CD4-positive, alpha-beta T cell treated with Interleukin-6 for 4 hours (primary cell): ENCODE measurements at places on chromosomes 4 and X.

DNA sequence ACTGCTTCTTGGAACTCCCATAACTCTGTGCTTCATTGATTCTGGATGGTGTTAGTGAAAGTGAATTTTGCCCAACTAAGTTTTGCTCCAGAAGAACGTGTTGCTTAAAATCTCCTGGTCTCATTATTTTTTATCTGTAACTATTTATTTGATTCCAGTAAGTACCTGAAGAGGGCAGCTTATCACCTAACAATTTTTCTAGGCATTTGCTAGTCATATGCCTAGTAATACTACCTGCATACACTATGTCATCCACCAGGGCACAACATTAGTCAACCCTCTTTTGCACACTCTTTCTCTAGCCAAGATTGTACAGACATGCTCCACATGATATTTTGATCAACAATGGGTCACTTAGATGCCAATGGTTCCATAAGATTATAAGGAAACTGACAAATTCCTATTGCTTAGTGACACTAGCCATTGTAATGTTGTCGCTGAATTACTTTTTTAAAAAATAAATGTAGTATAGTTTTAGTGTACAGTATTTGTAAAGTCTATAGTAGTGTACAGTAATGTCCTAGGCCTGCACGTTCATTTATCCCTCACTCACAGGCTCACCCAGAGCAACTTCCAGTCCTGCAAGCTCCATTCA lies 499.9 kb upstream of the AADAT start:
- no peak for DNase-seq

- DNase-seq = no peak
Observed at GRCh38 chr4:21811565-21811964, 137.0 kb downstream of the KCNIP4 start.

DNA sequence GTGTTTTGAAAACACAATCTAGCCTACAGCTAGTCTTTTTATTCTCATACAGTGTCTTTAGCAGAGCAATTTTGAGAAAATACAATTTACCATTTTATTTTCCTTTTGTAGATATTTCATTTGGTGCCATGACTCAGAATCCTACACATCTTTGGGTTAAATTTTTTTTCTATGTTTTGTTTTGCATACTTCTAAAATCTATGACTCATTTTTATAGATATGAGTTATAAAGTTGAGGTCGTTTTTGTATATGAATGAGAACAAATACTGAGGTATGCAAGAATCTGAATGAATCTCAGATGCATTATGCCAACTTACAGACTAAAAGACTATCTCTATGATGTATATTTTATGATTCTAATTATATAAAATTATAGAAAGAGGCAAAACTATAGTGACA lies 206.5 kb upstream of the ANXA10 start:
- no peak for DNase-seq

- no peak for DNase-seq
Observed at GRCh38 chrX:56600141-56600540, 36.7 kb downstream of the UBQLN2 start.

GRCh38 chr4:170014359-170015011 lies 11.7 kb downstream of the MFAP3L start:
- DNase-seq = no peak

- no peak for DNase-seq
Observed at GRCh38 chrX:150262456-150262855, 100.7 kb upstream of the MAMLD1 start.

DNA sequence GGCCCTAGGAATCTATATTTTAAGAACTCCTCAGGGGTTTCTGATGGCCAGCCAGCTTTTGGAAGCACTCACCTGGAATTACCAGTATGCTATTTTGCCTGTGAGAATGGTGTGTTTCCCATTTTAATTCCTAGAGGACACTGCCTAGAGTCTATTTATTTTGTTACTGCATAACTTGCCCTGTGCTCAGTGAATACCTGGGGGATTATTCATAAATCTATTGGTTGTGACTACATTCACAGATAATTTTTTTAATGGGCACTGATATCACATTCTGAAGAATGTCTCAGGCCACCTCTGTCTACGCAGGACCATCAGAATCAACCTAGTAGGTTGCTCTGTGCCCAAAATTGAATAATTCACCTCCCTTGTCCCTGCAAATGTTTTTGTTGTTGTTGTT lies 6.7 kb downstream of the ARL13A start:
- DNase-seq = no peak

GRCh38 chrX:119087121-119087520 lies 14.3 kb downstream of the CT47C1 start:
- DNase-seq = no peak
